ENCODE measurements at places on chromosomes 4 and X. TPM values are rescaled to one million over a fixed set of nuclear protein-coding genes. Genes with fewer than 3 reads are reported as not detected.

The SPANXN3 gene
- not detected for total RNA-seq

DNA sequence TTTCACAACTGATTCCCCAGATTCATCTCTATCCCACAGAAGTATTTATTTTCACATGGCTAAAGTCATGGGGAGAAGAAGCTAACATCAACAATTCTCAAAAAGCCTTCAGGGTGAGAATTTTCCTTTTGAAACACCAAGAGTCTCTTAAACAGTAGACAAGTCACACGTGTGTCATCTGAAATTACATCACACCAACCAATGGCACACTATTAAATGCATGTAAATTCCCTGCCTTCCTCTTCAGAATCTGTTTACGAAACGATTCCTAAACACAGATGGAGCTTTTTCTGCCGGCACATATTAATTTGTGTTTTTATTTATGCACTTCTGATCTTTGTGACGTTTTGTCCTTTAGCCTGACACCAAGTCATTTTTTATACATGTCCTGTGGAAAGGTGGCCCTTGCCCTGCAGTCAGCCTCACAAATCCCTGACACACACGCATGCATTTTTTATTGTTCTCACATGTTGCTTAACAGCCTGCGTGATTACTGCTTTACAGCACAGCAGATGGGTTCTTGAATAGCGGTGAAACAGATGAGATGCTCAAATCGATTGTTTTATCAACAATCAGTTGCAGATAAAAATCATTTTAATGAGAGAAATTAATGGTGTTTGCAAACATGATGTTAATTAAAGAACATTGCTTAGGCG is 735.9 kb upstream of the TENM3 start:
- no peak for DNase-seq

The TRPC3 gene
- 0.20 TPM for total RNA-seq

The GLRB gene
- 12.6 TPM for total RNA-seq

- DNase-seq: no peak
Measured at GRCh38 chrX:11941571-11941970, 183.5 kb downstream of the MSL3 start.

Data from chondrocyte (in vitro differentiated cells).